ENCODE measurements at places on chromosomes 6 and 20.

GRCh38 chr6:167963589-167964057, 33.8 kb upstream of the KIF25 start:
- DNase-seq: no peak

DNA sequence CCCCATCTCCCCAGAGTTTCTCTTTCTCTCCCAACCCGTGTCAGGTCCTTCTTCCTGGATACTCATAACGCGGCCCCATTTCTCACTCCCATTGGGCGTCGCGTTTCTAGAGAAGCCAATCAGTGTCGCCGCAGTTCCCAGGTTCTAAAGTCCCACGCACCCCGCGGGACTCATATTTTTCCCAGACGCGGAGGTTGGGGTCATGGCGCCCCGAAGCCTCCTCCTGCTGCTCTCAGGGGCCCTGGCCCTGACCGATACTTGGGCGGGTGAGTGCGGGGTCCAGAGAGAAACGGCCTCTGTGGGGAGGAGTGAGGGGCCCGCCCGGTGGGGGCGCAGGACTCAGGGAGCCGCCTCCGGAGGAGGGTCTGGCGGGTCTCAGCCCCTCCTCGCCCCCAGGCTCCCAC, at the start of gene HLA-F:
HLA-F (plus strand) TSS at position 173 of the 404 bp plus-strand sequence; CDS start at position 203, 30 bp downstream.
- DNase-seq: peak; percentile 86

DNA sequence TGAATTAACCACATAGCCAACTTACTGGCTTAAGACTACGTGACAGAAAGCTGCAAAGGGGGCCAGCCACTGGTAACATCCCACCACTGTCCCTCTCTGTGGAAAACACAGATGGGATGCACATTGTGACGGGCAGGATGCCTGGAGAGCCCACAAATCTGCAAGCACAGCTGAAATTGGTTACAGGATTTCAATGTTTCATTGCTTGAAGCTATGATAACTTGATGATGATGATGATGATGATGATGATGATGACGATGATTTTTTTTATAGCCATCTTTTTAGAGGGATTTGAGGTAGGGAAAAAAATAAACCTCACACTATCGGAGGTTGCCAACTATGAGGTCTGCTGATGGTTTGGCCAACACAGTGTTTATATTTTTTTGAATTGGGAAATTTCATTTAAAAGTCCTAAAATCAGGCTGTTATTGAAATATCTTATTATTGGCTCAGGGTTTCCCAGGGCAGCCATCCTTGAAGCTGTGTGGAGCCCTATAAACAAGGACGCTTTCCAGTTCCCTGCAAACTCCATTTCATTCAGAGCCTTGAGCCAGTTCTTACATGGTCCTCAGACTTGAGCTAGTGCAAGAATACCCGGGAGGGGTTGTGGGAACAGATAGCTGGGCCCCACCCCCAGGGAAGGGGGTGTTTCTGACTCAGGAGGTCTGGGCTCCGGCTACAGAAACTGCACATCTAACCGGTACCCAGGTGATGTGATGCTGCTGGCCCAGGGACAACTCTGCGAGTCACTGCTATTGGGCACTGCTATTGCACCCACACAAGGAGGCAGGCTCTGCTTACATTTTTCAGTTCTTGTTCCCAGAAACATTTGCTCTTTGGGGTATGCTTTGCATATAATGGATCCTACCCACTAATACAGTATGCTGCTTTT, 27.1 kb downstream of the BCAS1 start:
- DNase-seq: no peak

DNA sequence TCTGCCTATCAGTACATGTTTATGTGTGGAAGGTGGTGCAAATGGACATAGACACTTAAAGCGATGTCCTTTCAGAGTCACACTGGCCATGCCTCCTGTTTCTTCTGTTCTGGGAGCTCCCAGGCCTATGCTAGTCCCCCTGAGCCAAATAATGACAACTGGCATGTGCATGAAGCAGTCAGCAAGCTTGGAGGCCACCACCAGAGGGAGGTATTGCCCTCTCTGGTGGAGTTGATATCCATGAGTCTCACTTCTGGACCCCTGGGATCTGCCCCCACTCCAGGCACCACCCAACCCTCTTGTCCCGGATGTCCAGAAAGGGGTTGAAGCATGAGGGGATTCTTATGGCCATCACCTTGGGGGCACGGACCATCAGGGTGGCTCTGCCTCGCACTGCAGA, 172.2 kb downstream of the AIG1 start:
- peak; percentile 37 for DNase-seq

GRCh38 chr6:34230653-34231371, 5.9 kb upstream of the HMGA1 start:
- DNase-seq: no peak

DNA sequence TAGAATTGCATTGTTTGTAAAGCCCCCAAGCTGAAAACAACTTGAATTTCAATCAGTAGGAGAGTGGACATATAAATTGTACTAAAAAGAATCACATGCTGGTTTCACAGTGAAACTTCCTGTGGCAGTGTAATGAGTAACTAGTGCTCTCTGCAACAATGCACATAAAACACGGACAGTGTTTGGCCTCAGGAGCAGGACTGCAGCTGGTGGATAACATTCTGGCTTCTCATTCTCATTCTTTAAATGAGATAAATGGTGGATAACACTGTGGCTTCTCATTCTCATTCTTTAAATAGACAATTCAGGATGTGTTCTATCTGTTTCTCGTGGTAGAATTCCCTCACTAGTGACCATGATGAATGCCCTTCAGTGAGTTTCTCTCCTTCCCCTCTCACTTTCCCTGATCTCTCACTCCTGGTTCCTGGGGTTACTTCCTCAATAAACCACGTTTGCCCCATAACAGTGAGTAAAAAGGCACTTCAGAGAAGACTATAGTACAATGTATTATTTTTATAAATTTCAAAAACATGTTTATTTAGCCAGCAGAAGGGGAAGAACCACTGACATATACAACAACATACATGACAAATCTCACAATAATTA, 59.9 kb downstream of the SLC22A2 start:
- no peak for DNase-seq

DNA sequence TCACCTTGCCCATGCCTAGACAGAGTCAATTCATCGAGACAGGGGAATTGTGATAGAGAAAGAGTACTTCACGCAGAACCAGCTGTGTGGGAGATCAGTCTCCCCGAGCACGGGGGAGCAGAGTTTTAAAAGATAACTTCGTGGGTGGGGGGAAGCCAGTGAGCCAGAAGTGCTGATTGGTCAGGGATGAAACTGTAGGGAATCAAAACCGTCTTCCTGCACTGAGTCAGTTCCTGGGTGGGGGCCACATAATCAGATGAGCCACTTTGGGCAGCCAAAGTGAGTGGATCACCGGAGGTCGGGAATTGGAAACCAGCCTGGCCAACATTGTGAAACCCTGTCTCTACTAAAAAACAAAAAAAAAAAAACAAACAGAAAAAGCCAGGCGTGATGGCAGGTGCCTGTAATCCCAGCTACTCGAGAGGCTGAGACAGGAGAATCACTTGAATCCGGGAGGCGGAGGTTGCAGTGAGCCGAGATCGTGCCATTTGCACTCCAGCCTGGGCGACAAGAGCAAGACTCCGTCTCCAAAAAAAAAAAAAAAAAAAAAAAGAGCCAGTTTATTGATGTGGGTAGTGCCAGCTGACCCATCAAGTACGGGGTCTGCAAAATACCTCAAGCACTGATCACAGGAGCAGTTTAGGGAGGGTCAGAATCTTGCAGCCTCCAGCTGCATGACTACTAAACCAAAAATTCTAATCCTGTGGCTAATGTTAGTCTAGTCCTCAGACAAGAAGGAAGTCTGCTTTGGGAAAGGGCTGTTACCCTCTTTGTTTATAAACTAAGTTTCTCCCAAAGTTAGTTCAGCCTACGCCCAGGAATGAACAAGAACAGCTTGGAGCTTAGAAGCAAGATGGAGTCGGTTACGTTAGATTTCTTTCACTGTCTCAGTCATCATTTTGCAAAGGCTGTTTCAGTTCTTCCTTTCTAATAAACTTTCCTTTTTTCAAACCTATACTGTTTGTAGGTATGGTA, 3.9 kb upstream of the TRIM39 start:
- DNase-seq: peak; percentile 65

GRCh38 chr6:90180526-90180925, 116.1 kb downstream of the BACH2 start:
- DNase-seq: no peak

DNA sequence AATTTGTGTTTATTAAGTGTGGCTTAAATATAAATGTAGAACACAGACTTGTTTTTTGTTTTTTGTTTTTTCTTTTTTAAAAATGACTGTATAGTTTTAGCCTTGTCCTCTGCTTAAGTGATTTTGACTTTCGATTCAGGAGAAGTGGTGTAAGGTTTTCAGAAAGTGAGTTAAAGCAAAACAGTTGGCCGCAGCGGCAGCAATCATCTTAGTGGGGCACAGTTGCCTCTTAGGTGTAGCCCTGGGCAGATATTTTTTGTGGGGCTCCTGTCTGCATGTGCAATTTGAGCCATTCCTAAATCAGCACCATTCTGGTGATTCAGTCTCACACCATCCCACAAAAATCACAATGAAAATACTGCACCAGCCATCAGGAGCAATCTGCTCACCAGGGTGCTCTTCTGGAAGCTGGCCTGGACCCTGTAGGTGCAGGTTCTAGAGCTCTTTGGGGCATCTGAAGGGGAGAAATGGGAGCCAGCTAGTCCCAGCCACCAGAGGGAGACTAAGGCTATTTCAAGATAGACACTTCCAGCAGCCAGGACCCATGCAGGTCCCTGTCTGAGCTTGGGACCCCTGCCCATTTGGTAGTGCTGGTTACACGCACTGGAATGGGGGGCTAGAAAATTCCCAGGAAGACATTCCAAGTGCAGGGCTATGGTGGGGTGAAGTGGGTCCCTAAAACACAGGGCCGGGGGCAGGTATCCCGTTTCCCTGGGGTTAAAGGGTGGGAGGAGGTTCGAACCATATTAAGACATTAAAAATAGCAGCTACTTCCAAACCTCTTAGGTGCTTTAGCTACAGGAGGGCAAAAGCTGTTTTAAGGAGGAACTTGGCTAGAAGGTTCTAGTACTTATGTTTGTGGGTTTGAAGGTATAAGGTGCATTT, 156.6 kb downstream of the NFATC2 start:
- peak; percentile 60 for DNase-seq

DNA sequence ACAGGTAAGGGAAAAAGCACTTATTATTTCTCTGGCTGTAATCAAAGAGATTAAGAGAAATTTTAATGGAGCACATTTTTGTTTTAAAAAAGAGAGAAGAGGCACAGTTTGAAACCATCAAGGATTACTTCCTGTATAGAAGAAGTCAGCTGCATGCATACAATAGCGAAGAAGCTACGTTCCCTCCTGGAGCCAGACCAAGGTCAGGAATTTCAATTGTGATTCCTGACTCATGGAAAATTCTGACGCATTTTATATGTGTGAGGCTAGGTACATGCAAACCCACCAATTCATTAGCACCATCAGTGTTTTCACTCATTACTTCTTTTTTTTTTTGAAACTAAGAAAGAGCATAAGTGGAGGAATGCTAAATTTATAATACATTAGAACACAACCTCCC, 232.7 kb upstream of the SGK1 start:
- peak; percentile 70 for DNase-seq

- no peak for DNase-seq
These were observed 153.9 kb downstream of the SOX4 start for GRCh38 chr6:21747441-21747840.

- peak; percentile 36 for DNase-seq
These were observed 14.7 kb downstream of the UQCC2 start for GRCh38 chr6:33696548-33697518.

GRCh38 chr6:35260591-35261570, 1.3 kb downstream of the ZNF76 start:
- no peak for DNase-seq

DNA sequence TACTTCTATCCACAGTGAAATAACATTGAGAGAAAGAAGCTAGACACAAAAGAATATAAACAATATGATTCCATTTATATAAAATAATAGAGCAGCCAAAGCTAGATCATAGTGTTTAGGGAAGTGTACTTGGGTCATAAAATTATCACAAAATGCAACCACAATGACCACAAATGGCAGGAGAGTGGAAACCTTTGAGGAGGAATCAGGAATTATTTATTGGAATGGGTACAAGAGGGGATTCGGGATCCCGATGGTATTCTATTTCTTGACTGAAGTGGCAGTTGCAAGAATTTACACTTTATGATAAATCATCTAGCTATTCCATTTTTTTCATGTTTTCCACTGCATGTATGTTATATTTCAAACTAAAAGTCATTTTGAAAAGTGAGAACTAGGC, 76.1 kb downstream of the IPCEF1 start:
- no peak for DNase-seq

DNA sequence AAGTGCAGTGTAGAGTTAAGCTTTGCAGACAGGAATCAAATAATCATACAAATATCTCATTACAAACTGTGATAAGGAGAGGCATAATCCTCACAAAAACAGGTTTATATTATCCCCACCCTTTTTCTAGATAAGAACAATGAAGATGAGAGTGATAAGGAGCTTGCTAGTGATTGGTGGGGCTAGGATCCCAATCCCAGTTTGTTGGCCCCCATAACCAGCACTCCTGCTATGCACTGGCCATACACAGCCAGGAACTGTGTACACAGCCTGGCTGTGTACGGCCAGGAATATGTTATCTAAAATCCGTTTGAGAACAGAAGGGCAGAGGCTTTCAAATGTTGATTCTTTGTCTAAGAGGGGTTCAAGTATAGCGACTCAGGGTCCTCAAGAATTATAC, 180.6 kb downstream of the EYA2 start:
- DNase-seq: no peak

DNA sequence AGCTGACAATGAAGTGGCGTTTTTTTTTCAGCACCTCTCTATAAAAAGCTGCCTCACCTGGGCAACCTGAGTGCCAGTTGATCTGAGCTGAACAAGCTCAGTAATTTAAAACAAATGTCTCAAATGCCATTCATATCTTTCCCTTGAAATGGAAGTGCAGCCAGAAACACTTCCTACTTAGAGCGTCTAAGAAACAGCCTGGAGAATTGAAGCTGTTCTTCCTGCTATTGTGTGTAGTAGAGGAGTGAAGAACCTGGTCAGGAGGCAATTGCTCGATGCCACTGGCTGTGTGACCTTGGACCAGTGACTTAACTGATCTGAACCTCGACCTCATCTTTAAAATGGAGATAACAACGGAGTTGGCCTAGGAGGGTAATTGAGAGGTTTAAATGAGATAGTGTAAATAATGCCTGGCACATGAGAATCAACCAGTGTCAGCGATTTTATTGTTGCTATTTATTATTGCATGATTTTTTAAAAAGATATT, 95.4 kb upstream of the FOXQ1 start:
- DNase-seq: no peak
